ENCODE measurements at places on chromosomes 7 and 10. TPM values are rescaled to one million over a fixed set of nuclear protein-coding genes. Genes with fewer than 3 reads are reported as not detected.

The LEP gene
- 0.05 TPM for polyA plus RNA-seq

DNA sequence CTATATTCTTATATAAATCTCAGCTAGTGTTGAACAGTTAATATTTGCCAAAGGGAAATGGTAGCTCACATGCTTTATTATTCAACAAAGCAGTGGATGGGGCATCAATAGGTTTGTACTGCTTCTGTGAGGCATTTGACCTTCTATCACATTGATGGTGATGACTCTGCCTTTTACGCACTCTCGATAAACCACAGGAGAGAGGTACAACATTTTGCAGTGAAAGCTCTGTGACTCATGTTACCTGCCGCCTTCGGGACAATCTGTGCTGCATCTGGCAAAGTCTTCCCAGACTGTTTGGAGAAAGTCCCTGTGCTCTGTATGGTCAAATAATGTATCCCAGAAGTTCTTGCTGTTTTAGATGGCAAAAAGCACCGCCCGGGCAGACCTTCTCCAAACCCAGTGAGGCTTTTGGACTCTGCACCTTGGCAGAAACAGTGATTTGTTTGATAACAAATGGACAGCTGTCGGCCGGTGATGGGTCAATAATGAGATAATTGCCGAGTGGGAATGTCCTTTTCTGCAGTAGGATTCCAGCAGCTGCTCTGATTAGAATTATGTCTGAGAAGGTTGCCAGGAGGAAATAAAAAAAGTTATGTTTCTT lies 61.0 kb downstream of the PLPP4 start:
- no peak for DNase-seq

- no peak for DNase-seq
Observed at GRCh38 chr10:74097776-74098175, 52.9 kb downstream of the AP3M1 start.

- no peak for DNase-seq
Observed at GRCh38 chr10:71799608-71800453, 26.5 kb upstream of the VSIR start.

GRCh38 chr10:114772496-114773196 lies 48.9 kb upstream of the FHIP2A start:
- no peak for DNase-seq

DNA sequence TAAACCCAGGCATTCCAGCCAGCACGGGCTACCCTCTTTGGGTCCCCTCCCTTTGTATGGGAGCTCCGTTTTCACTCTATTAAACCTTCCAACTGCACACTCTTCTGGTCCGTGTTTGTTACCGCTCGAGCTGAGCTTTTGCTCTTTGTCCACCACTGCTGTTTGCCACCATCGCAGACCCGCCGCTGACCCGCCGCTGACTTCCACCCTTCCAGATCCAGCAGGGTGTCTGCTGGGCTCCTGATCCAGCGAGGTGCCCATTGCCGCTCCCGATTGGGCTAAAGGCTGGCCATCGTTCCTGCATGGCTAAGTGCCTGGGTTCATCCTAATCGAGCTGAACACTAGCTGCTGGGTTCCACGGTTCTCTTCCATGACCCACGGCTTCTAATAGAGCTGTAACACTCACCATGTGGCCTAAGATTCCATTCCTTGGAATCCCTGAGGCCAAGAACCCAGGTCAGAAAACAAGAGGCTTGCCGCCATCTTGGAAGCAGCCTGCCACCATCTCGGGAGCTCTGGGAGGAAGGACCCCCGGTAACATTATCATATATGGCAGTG lies 14.5 kb downstream of the ZNF277 start:
- DNase-seq: no peak

DNA sequence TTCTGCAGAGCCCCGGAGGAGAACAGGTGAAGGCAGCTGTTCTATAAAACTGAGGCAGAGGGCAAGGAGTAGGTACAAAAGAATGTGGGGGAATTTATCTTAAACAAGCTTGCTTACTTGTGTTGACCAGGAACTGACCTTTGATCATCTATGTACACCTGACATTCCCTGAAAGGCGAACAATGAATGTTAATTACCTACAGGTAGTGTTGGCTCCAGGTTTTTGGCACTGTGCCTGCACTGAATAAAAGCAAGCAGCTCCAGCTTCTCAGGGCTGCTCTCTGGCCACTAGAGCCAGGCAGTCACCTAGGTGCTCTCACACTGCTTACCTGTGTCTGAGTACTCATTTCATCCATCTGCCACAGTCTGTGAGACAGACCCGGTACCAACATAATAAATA lies 87.0 kb downstream of the RAPGEF5 start:
- DNase-seq: no peak
